ENCODE measurements at places on chromosomes 12 and 14.
A peak's percentile ranks its signal among the peaks of the same experiment; 100 is the strongest.

DNA sequence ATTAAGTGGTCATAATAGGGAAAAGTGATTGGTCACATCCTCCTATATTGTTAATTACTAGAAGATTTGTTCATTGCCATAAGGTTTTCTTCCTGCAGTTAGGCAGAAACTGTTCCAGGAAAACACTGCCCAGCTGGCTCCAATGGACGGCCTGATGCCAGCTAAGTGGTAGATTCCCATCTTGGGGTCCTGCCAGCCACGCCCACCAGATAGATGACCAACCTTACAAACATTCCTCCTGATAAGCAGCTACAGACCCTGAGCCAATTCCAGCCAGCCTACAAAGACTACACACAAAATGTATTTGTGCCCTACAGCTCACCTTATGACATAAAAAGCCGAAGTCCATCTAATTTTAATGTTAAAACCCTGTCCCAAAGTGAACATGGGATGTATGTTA lies 685.9 kb upstream of the USP15 start:
- H3K4me1 ChIP-seq, result no peaks in the 10 kb centered on the region
- no peaks in the 10 kb centered on the region for H3K27me3 ChIP-seq
- no peaks in the 10 kb centered on the region for H3K36me3 ChIP-seq
- H3K4me3 ChIP-seq, result no peak overlapping the region
- no peak overlapping the region for H3K27ac ChIP-seq

DNA sequence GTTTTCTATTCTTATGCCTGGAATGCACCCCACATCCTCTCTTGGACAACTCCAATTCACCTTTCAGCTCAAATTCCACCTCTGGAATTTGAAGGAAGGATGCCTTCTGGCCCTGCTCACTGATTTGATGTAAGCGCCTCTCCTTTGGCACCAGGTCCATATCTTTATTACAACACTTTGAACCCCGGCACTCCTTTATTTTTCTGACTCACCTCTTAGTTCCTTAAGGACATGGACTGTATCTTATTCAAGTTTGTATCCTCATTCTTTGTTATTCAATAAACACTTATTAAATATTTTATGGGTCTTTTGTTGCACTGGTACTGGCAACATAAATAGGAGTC lies 3.1 kb downstream of the GALC start:
- H3K4me1 ChIP-seq, result no peaks in the 10 kb centered on the region
- no peaks in the 10 kb centered on the region for H3K27me3 ChIP-seq
- H3K4me3 ChIP-seq, result no peak overlapping the region

GRCh38 chr12:57631566-57632072 lies 1.4 kb downstream of the B4GALNT1 start:
- peaks cover 56% of the 10 kb centered on the region for H3K27me3 ChIP-seq
- H3K4me1 ChIP-seq, result no peaks in the 10 kb centered on the region
- no peak overlapping the region for H3K27ac ChIP-seq
- H3K4me3 ChIP-seq, result peak overlapping the region; percentile 66
- DNase-seq, result peak; percentile 37

- H3K4me1 ChIP-seq, result peaks cover 2% of the 10 kb centered on the region
- H3K27me3 ChIP-seq, result no peaks in the 10 kb centered on the region
- DNase-seq, result no peak
- peak overlapping the region; percentile 97 for H3K4me3 ChIP-seq
- H3K27ac ChIP-seq, result no peak overlapping the region
Measured at GRCh38 chr12:42326541-42327226, 717 bp downstream of the PPHLN1 start.

DNA sequence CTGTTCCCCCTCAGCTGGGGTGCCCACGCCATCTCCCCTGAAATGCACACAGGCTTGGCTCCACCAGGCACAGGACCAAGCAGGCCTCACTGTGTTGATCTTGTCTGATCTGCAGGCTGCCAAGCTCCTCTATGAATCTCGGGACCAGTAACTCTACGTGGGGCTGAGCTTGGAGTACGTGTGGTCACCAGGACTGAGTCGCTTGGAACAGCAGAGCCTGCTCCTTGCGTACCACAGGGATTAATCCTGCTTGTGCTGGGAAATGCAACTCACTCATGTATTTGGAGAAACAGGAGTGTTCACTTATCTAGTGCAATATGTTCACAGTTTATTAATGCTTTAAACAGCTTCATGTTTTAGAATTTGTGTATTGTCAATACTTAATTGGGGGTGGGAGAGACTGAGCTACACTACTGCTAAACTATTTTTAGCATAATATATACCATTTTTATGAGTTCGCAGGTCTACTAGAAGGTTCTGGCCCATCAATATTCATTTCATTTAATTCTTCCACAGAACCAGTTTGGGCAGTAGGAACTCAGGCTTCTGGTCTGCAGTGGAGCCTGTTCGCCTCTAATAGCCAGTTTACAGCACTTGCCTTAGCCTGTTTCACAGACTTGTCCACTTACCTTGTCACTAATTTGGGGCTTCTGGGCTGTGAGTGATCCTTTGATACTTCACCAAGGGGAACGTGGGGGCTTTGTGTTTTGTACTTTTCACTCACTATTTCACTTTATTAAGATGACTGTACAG lies 17.4 kb downstream of the ZFYVE21 start:
- no peak for DNase-seq
- H3K4me3 ChIP-seq, result no peak overlapping the region
- peaks cover 34% of the 10 kb centered on the region for H3K36me3 ChIP-seq
- no peaks in the 10 kb centered on the region for H3K27me3 ChIP-seq

- no peaks in the 10 kb centered on the region for H3K36me3 ChIP-seq
- H3K27ac ChIP-seq, result no peak overlapping the region
- no peaks in the 10 kb centered on the region for H3K27me3 ChIP-seq
Measured at GRCh38 chr14:97217111-97217885, 420.1 kb downstream of the VRK1 start.

Measured in H9 (cell line).